ENCODE measurements at places on chromosomes 7 and 10.

DNA sequence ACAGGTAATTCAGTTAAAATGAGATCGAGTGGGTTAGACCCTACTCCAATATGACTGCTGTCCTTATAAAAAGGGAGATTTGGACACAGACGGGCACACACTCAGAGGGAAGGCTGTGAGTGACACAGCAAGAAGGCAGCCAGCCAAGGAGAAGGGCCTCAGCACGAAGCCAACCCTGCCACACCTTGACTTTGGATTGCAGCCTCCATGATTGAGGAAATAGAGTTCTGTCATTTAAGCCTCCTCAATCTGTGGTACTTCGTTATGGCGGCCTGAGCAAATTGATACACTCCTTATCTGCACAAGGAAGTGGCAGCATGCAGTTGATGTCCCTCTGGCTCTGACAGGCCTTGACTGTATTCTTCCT lies 43.8 kb downstream of the SH2D4B start:
- DNase-seq = no peak

DNA sequence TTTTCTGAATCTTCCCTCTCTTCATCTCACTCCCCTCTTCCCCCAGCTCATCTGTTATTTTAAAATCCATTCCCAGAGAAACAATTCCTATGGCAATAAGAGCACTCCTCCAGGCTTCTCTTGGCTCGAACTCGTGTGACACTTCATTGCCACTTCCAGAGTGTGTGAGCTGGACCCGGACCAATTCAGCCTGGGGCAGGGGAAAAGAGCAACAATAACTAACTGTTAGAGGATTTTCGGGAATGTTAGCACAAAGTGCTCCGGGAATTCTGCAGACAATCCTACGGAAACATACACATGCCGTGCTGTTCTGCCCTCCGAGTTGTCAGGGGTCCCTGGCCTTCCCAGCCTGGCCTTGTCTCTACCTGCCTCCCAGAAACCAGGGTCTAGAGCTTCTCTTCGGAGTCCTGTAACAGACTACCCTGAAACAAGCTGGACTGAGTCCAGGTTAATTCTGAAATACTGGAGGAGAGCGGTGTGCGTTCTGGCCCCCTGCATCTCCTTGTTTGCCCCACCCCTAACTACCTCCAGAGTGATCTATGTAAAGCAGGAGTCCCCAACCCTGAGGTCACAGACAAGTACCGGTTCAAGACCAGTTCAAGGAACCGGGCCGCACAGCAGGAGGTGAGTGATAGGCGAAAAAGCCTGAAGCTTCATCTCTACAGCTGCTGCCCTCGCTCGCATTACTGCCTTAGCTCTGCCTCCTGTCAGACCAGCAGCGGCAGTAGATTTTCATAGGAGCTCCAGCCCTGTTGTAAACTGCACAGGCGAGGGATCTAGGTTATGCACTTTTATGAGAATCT lies 11.3 kb downstream of the COL26A1 start:
- no peak for DNase-seq

GRCh38 chr10:93601774-93602162 lies 733 bp upstream of the RBP4 start:
- DNase-seq = no peak

- DNase-seq = no peak
Observed at GRCh38 chr7:4091767-4092166, 590.3 kb upstream of the FOXK1 start.

DNA sequence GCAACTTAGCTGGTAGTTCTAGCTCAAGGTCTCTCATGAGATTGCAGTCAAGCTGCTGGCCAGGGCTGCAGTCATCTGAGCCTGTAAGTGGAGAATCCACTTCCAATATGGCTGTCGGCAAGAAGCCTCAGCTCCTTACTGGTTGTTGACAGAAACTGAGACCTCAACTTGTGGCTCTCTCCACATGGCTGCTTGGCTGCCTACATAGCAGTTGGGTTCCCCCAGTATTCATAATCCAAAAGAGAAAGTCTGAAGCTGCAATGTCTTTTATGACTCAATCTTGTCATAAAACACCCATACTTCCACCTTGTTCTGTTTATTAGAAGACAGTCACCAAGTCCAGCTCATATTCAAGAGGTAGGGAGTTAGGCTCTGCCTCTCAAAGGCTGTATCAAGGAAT lies 334.9 kb upstream of the KMT2E start:
- no peak for DNase-seq

DNA sequence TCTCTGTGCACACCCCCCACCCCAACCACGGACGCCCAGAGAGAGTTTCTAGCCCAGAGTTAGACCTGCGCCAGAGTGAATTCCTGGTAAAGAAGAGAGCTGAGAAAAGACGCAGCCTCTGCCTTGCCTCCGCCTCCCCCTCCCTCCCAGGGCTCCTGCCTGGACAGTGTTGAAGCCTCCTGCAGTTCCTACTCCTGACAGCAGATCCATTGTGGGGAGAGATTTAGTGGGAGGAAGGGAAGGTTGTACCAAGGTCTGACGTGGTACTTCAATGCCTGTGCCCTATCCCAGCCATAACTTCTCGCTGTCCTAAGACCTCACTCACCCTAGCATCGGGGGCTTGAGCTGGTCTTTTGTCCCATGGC lies 952 bp downstream of the SRRM3 start:
- DNase-seq = no peak

DNA sequence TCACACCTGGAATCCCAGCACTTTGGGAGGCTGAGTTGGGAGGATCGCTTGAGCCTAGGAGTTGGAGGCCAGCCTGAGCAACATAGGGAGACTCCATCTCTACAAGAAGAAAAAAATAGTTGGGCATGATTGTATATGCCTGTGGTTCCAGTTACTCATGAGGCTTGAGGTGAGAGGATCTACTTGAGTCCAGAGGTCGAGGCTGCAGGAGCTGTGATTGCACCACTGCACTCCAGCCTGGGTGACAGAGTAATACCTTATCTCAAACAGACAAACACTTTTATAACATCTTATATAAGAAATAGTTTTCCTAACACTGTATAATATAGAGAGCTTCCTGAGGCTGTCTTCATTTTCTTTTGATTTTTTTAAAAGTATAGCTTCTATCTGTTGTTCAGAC lies 448.4 kb upstream of the COBL start:
- no peak for DNase-seq

DNA sequence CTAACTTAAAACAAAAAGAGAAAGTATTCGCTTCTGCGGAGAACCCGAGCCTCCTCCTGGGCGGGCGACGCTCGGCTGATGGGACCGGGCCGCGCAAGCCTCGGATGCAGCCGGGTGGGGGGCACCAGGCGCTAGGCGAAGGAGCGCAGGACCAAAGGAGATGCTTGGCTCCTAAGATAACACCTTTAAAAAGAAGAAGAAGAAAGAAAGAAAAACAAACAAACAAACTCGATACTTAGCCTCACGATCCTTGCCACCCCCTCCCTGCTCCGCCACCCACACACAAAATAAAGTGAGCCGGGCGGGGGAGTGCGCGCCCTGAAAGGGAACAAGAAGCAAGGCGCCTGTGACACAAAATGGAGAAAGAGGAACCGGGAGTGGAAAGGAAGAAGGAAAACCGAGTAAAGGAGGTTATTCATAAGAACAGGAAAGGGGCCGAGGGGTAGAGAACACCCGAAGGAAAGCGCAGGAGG lies 34.0 kb upstream of the EBLN1 start:
- DNase-seq = peak; percentile 76

DNA sequence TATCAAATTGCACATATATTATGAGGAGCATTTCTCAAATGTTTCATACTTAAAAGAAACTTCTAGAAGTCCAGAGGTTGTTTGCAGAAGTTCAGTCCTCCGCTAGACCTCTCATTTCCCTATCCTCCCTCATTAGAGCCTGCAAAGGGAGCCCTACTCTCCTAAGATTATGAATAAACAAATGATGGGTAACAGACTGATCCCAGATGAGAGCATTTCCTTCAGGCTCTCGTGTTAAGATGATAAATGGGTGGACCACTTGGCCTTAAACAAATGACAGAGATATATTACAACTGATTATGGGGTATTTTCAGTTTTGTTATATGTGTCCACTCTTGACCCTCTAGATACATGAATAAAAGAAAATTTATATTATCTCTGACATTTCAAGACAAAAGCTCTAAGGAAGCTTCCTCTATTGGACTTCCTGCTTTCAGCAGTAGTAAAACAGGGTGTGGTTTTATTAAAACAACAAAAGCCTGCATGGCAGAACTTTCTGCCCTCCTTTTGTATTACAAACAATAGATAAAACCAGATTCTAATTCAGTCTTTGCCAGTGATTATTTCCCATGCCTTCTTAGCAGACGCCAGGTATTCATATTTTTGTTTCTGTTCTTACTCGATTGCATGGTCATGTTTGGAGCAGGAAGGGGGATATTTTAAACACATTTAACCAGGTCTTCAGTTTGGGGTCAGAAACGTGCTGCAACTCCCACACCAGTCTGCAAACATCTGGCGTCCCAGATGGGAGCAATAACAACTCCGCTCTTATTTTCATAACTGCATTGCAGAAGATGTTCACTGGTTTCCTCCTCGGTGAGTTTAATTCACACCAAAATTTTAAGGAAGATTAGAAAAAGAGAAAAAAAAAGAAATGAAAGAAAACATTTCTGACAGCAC lies 52.4 kb upstream of the FAM204A start:
- DNase-seq = no peak

- DNase-seq = no peak
Observed at GRCh38 chr10:116490028-116490662, 55.6 kb upstream of the PNLIP start.

DNA sequence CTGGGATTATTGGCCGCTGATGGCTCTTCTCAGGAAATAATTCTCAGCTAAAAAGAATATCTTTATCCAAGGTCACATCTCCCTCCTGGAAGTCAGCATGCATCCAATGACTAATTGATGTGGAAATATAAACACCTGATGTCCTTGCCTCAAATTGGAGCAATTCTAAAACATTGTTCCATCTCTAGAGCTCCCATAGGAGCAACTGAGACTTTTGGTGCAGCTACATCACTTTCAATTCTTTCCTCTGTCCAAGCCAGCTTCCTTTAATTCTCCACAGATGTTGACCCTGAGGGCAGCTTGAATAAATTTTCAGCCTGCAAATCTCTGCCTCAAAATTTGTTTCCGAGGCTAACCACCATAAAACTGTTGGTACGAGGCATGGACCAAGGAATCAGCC lies 43.9 kb upstream of the KCND2 start:
- no peak for DNase-seq

GRCh38 chr7:20064974-20065862 lies 152.0 kb downstream of the MACC1 start:
- DNase-seq = no peak

DNA sequence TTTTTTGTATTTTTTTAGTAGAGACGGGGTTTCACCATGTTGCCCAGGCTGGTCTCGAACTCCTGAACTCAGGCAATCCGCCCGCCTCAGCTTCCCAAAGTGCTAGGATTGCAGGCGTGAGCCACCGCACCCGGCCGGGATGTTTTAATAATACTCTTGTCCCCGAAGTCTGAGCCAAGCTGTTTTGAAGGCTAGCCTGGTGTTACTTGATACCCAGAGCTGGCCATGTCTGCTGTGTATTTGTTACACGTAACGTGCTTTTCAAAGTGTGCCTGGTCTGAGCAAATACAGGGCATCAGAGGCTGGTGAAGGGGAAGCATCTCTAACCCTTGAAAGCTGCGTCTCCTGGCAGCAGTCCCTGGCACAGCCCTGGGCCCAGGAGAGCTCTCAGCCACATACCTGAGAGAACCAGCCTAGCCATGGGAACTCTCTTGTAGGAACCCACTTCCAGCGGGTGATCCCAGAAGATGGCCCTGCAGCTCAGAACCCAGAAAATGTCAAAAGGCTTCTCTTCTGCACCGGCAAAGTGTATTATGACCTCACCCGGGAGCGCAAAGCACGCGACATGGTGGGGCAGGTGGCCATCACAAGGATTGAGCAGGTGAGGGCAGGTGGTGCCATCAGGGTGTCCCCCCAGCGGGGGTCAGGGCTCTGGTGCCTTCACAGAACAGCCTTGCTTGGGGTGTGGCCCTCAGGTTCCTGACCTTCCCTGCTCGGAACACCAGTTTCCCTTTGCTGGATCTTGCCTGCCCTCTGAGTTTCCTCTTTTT lies 41.7 kb upstream of the ZMIZ2 start:
- no peak for DNase-seq

GRCh38 chr10:77359287-77359691 lies 278.3 kb downstream of the KCNMA1 start:
- DNase-seq = peak; percentile 14

GRCh38 chr7:120468611-120469010 lies 195.6 kb downstream of the KCND2 start:
- no peak for DNase-seq

GRCh38 chr7:89238156-89238555 lies 442.6 kb upstream of the TEX47 start:
- DNase-seq = no peak

GRCh38 chr10:93166134-93166533 lies 92.4 kb downstream of the CYP26A1 start:
- no peak for DNase-seq

DNA sequence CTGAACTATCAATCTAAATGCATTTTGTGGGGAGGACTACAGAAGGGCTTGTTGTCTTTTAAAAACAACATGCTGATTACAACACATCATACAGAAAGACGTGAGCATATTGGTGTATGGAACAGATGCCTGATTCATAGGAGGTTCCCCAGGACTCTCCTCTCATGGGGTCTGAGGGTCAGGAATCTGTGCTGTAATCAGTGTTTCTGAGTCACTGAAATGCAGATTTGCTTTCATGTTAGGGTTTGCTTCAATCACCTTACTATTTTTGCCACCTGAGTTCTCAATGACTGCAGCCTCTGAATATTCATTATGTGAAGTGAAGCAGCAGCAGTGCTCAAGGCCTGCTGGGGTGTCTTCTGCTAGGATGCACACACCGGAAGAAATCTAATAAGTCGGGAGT lies 550 bp upstream of the ANK3 start:
- no peak for DNase-seq

DNA sequence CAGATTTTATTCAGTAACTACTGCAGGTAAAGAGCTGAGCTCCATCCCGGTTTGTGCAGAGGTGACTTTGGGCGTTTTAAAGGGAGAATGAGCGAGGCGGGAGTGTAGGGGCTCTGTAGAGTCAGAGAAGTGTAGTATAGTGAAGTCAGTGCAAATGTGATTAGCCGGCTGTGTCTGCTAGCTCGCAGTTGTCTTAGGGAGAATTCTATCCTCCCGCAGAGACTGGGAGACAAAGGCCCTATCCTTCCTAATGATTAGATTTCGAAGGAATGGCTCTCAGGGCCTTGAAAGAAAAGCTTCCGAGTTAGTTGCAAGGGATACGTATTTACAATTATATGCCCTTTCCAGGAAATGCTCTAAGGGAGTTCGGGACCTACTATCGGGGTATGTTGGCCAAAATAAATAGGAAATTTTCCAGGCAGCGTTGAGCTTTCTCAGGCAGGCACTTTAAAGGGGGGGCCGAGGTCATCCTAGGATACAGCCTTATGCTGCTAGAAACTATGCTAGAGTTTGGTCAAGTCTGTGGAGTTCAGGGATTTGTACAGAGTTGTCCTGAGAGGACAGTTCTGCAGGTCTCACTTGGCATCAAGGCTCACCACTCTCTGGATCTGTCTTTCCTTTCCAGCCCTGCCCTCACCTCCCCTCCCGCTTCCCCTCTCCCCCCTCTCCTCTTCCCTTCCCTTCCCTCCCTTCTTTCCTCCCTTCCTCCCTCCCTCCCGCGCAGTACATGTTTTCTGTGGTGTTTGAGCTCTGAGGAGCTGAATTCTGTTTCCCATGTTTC lies 825 bp downstream of the MRPL32 start:
- no peak for DNase-seq

- no peak for DNase-seq
Observed at GRCh38 chr10:78744491-78745090, 324.2 kb upstream of the ZMIZ1 start.

- DNase-seq = no peak
Observed at GRCh38 chr7:136174477-136175125, 197.4 kb upstream of the MTPN start.

All from hippocampal formation (tissue), 2 donors.